ENCODE measurements at places on chromosomes 12 and 14.

DNA sequence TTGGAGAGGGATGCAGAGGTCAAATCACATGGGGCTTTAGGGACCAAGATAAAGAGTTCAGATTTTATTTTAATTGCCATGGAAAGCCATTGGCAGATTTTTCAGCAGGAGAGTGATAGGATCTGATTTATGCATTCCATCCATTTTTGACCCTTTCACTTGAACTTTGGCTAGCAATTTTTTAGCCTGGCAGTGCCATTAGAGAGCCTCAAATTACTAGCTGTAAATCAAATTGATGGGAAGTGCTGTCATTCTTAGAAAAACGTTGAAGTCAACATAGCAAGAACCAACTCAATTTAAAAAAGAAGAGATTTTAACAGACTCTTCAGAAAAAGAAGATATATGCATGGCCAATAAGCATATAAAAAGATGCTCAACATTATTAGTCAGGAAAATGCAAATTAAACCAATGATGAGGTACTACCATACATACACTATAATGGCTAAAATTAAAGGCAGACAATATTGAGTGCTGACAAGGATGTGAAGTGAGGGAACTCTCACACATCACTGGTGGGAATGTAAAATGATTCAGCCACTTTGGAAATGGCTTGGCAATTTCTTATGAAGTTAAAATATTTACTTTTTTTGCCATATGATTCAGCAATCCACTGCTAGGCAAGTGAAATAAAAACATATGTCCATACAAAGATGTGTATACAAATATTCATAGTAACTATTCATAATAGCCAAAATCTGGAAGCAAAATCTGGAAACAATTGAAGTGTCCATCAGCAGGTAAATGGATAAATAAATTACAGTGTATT, 89.7 kb downstream of the PTCSC3 start:
- DNase-seq = no peak

DNA sequence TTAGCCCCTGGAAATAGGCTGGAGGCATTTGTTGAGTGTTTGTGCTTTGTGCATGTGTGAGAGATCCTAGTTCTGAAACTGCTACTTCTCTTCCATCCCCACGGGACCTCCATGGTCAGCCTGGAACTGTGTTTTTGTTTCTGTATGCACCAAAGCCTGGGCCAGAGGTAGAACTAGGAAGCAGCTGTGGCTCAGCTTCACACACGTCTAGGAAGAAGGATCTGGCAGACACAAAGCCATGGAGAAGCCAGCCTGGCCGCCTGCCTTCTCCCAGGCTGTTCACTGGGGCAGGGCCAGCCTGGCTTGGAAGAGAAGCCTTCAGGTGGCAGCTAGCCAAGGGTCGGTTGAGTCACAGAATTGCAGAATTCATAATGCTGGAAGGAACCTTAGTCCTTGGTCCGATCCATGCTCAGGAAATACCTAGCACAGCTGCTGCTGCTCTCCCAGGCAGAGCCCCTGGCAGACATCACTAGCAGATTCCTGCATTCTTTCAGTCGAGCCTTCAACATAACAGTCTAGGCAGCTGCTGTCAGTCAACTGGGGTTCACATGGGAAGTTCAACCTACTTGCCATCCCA, 27.0 kb downstream of the RIN3 start:
- DNase-seq = no peak

- DNase-seq = no peak
Observed at GRCh38 chr12:56437430-56438176, 11.6 kb downstream of the TIMELESS start.

DNA sequence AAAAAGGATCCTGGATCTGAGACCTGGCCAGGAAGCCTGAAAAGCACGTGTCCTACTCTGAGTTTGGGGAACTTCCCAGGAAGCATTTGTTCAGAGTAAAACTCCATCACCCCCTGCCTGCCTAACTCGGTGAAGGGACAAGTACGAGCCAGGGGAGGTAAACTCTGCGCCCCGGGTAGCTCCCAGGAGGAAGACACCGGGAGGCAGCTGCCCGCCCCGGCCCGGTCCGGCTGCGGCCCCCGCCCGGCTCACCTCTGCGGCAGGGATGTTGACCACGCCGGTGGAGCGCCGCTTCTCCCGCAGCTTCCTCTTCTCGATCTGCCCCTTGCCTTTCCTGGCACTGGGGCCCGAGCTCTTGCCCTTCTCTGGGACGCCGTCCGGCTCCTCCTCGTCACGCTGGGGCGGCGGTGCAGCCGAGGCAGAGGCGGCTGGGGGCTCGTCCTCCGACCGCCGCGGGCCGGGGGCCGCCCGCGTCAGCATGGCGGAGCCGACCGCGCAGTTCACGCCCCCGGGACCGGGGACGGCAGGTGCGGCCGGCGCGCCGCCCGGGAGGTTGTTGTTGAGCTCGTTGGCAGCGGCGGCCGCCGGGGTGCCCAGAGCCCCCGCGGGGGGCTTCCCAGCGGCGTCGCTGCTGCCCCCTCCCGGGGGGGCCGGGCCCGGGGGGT, 1.2 kb downstream of the PAWR start:
- DNase-seq = peak; percentile 14

DNA sequence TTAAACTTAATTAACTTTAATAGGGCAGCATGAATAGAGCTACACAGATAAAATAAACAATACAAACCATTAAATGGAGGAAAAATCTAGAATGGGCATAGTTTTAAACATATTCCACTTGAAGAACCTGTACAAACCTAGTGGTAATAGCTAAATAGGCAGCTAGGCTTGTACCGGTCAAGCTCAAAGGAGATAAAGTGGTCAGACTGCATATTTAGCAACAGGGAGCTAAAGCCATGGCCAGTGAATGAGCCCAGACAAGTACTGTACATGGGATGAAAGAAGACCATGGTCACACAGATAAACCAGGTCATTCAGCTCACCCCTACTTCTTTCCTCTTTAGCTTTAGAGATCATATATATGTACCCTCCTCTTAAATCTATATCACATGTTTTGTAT, 186.6 kb upstream of the KRR1 start:
- DNase-seq = no peak

- no peak for DNase-seq
Observed at GRCh38 chr14:29233188-29233587, 466.6 kb downstream of the FOXG1 start.

Data from CD4-positive, alpha-beta T cell treated with Interleukin-1 beta for 1 hour (primary cell).